Activated CD4-positive, alpha-beta T cell treated with anti-CD3 and anti-CD28 coated beads, Interleukin-2, amount 50 U/mL, for 48 hours (primary cell): ENCODE measurements at places on chromosomes 3 and 15.

DNA sequence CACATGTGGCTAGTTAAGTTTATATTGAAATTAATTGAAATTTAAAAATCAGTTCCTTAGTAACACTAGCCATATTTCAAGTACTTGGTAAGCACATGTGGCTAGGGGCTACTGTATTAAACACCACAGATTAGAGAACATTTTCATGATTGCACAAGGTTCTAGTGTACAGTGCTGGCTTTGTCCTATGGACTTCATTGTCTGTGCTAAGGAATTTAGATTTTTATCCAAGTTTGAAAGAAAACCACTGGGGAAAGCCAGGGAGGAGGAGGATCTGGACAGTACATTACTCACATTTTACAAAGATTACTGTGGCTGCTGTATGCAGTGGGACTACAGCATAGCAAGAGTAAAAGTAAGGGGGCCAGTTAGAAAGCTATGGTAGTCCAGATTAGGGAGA, 13.9 kb downstream of the STAC start:
- no peak for DNase-seq

DNA sequence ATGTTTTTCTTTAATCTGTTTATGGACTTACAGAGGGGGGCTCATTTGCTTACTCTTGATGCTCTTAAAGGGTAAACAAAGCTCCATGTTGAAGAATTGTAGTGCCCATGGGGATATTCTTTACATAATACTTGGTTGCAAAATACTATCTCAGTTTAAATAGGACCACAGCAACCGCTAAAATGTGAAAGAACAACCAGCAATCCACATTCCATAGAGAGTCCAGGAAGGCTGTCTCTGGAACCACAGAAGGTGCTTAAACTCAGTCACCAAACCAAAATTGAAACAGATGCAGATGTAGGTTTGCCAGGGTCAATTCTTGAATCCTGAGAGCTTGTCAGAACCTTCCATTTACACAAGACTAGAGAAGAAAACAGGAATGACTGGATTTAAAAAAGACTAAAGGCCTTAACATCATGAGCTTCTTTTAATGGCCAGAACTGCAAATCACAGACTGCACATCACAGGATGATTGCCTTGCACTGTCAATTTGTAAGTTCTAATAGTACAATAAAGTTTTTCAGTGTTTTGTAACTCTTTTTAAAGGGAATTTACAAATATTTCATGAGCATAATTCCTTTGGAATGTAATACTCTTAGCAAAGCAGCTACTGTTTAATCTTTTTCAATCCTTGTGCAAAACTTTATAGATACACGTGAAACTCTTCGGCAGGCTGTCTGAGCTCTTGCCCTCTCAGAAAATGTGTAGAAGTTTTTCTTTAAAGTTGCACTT, 661.6 kb downstream of the SI start:
- DNase-seq = no peak

GRCh38 chr15:65790694-65791334, 1.3 kb downstream of the DENND4A start:
- no peak for DNase-seq

DNA sequence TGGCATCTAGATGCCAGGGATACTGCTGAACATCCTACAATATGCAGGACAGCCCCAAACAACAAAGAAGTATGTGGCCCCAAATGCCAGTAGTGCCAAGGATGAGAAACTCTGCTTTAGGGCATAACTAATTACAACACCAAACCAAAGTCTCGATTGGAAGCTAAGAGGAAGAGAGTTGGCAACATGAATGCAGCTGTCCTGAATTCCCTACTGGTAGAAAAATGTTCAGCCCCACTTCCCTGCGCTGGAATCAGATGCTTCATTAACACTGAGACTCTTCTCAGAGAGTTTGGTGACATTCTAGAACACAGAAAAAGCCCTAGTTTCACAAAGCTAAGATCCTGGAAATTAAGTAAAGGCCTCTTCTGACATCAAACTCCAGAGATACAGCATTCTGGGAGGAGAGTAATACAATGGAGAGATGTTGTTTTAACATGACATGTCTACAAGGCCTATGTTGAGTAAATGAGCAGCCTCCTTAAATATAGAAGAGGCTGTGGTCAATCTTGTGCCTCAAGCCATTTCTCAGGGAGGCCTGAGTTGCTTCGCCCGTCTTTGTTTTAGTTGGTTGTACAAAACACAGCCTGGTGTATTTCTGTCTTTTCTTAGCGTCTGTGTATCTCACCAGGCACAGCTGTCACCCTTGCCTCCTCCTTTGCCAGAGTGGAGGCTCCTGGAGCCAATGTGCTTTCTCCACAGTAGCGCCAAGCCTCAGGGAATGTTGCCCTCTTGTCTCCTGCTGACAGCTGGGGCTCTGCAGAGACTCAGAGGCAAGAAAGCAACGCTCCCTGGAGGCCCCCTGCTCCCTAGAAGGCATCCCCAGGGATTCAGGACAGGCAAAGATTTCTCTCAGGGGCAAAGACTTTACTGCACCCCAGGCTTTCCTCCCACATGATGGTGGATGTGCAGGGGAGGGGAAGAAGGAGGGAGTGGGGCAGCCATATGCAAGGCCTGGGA, 25.1 kb upstream of the CTNNB1 start:
- DNase-seq = no peak

- no peak for DNase-seq
These were observed 208.4 kb upstream of the NANOGP8 start for GRCh38 chr15:35293353-35294130.

DNA sequence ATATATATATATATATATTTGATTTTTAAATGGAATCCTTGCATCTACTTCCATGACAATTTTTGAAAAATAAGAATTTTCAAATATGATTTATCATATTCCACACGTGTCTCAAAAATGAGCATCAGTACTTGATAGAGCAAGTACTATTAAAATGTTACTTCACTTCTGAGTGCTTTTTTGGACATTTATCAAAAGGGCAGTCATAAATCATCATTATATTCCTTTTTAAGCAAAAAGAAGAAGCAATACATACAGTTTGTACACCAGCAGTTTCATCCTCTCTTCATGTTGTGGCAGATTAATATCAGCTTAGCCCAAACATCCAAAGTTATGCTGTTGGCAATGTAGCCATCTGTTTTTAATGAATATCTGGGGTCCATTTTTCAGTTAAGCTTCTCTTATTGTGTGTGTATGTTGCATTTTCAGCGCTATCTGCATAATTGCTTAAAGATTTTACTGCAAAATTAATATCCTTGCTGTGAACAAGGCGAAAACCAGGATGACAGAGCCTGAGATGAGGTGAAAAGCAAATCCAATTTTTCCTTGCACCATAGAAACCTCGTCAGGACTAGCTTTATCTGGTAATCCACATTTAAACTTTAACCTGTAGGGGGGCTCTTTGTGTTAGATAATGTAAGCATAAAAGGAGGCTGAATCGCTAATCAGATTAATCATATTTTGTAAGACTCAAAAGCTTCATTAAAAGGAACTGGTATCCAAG, 604.9 kb upstream of the AGTR1 start:
- DNase-seq = no peak

DNA sequence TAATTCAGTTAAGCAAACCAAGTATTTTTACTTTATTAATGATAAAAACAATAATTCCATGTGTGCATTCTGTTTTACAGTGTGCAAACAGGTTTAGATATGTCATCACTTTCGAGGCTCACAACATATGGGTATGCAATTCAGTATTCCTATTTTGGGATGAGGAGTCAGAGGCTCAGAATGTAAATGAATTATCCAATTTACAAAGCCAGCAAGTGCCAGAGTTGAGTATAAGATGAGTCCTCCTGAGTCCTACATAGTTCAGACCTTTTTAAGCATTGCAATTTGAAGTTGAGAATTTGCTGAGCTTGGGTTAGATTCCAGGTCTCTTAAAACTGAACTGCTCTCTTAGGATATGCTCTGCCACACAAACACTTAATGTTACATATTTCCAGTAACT, 424.2 kb upstream of the ROBO2 start:
- DNase-seq = no peak
